ENCODE measurements at places on chromosomes 7 and 10.

DNA sequence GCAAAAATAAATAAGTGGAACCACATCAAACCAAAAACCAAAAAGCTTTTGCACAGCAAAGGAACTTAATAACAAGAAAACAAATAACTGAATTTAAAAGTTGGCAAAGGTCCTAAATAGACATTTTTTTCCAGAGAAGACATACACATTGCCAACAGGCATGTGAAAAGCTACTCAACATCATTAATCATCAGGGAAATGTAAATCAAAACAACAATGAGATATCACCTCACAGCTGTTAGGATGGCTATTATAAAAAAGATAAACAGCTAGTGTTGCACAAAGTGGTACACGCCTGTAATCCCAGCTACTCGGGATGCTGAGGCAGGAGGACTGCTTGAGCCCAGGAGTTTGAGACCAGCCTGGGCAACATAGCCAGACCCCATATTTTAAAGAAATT, 2.2 kb upstream of the SUN3 start:
- no peak for DNase-seq

- DNase-seq, result no peak
These were observed 210.4 kb upstream of the ADO start for GRCh38 chr10:62594093-62594520.

DNA sequence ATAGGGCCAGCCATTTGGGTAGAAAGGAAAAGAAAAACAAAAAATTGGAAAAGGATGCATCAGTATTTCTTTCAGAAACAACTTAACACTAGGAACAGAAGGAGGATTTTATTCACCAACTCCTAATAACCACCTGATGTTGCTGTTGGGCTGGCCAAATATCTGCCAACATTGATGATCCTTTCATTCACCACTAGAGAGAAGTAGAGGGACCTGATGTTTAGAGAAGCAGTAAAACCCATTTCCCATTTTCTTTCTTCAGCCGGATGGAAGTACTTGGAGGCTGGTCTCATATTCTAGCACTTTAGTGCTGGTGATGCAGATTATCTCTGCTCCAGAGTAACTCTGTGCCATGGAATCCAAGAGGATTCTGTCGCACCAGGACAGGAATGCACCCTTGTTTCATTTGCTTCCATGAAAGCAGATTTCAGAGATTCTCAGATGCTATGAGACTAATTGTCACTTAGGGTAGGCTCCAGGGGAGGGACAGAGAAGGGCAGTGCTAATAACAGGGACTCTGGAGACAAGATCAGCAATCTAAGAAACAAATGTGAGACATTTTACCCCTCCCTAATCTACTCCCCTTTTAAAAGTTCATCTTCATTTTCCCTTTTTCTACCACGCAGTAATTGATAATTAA, 3.1 kb downstream of the KLLN start:
- peak; percentile 58 for DNase-seq

- no peak for DNase-seq
These were observed 62.6 kb downstream of the CACNB2 start for GRCh38 chr10:18202680-18203460.

- DNase-seq, result no peak
These were observed 13.6 kb upstream of the GPR37 start for GRCh38 chr7:124779194-124779593.

GRCh38 chr10:77710081-77710551, 72.5 kb upstream of the KCNMA1 start:
- DNase-seq, result no peak

GRCh38 chr7:152363798-152364197, 72.0 kb downstream of the KMT2C start:
- no peak for DNase-seq

DNA sequence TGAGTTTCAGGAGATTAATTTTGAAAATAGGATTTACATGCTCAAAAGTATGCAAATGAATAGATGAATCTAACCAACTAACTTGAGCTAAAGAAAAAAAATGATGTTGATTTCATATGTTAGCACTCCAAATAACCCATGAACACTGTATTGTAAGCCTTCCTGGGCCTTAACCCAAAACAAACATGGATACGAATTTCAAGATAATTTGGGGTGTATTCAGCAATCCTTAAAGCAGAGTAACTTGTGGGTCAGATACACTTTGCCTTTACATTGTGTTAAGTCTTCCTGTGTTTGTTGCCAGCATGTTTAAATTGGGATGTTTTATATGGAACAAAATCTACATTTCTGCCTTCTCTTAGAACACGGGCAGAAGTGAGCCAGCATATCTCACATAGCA, 124.2 kb upstream of the WDR11 start:
- DNase-seq, result no peak

GRCh38 chr7:118938845-118939244, 714.3 kb downstream of the ANKRD7 start:
- DNase-seq, result no peak

- DNase-seq, result no peak
These were observed 210.9 kb downstream of the INHBA start for GRCh38 chr7:41491883-41492471.

GRCh38 chr7:151119902-151120301, 33.6 kb downstream of the AGAP3 start:
- no peak for DNase-seq

GRCh38 chr7:151637781-151638261, 118.1 kb upstream of the RHEB start:
- DNase-seq, result peak; percentile 77

DNA sequence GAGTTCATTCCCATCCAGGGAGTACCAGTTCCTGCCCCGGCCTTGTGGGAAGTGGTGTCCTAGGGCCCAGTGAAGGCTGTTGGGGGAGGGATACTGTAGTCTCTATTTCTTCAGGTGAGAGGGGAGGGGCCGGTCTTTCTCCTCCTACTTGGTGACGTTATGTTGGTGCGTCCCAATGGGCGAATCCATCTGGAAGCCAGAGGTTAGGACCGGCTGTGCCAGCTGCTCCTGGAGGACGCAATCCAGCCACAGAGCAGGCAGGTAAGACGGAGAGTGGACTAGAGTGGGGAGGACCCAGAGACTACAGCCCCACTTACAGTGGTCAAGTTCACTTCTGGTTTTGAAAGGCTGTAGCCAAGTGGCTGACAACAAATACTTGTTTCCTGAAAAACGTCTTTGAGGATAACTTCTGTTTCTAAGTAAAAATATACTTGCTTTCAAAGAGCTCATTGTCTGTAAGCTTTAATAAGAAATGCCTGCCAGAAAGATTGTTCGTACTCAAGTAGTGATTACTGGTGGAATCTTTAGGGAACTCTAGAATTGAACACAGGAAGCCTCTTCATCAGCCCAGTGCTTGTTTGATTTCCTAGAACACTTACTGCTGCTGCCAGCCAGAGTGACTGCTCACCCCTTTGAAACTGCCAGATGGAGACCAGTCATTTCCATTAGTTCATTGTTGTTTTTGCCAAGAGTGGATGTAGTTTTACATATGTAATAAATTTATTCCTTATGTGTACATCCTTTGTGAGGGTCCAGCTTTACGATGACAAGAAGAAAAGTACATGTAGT, 25.4 kb downstream of the RBM33 start:
- DNase-seq, result no peak

GRCh38 chr7:25656581-25657026, 428.3 kb upstream of the NPVF start:
- peak; percentile 86 for DNase-seq

DNA sequence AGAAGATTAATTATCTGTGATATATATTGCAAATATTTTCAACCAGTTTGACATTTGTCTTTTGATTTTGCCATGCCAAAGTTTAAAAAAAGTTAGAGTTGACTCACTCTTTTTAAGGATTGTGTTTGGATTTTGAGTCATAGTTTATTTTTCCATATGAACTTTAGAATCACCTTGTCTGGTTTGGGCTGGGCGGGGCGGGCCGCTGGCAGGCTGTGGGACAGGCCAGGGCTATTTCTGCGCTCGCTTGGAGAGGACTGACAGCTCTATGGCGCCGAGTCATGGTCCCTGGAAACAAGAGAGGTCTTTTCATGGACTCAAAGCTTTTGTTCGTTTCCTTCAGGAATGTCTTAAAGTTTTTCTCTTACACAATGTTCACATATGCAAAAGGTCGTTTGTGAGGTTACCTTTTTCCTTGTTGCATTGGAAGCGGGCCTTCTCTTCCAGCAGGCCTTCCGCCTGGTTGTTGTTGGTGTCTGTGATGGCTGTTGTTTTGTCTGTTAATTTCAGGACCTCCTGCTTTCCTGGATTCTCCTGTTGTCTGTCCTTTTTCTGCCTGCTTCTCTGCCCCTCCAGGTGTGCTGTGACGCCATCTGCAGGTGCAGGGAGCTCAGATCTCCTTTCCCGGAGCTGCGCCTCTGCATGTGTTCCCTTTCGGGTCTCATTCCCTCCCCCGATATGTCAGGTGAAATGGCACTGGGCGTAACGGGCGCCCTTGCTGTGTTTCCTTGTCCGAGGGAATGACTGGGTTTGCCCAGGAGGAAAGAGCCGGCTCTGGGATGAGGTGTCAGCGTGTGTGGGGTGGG, 53.8 kb downstream of the INPP5A start:
- DNase-seq, result no peak

DNA sequence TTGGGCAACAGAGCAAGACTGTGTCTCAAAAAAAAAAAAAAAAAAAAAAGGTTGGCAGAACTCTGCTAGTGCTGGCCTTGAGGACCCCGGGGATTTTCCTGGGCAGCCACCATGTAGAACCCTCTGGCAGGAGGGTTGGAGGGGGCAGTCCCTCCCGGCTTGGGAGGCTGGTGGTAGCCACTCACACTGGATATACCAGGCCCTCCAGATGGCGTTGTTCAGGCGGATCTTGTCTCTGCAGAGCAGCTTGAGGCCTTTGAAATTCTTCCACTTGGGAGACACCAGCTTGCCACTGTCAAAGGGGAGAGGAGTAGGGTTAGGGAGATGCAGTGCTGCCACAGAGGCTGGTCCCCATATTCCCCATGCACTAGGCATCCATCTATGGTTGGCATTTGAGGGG, 8.4 kb downstream of the MLXIPL start:
- DNase-seq, result no peak

GRCh38 chr10:49407552-49408137, 11.8 kb upstream of the DRGX start:
- DNase-seq, result peak; percentile 29

DNA sequence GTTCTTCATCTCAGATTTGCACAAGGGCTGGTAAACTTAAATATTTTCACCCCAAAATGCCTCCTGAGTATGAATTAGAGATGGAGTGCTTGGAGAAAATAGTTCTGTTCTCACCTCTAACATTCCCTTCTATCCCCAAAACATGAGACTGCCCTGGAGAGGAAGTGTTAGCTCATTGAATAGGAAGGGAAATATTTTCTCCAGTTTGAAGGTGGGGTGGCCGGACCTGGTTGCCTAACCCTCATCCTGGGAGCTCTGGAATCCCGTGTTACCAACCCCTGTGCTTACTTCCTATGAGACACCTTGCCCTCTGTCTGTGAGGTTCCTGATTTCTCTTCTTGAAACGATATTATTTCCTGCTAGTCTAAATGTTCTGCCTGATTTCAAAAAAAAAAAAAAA, 779 bp downstream of the IFIT2 start:
- DNase-seq, result no peak

DNA sequence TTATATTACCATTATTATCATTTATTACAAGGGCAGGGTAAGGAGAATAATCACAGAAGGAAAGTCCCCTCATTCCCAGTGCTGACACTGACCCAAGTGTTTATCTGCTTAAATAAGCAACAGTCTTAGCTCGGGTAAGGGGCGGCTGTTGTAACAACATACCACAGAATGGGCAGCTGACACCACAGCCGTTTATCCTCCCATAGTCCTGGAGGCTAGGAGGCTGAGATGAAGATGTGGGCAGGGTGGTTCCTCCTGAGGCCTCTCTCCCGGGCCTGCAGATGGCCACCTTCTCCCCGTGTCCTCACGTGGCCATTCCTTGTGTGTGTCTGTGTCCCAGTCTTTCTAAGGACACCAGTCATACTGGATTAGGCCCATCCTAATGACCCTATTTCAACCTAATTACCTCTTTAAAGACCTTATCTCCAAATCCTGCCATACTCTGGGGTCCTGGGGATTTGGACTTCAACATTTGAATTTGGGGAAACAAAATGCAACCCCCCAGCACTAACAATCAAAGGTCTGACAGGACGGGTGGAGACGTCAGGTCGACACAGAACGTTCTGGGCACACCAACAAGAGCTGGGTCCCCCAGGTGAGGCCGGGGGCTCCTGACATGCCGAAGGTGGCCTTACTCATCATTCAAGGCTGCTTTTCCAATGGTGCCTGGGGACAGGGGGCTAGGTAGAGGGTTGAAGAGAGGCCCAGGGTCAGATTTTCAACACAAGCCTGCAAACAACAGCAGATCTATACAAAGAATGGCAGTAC, 93.5 kb downstream of the TNS3 start:
- DNase-seq, result no peak

- DNase-seq, result no peak
These were observed 150.8 kb downstream of the PFKFB3 start for GRCh38 chr10:6353526-6353925.

GRCh38 chr7:27080844-27081436, 14.9 kb downstream of the HOXA1 start:
- no peak for DNase-seq

GRCh38 chr7:143958781-143959180, 4.1 kb downstream of the OR2F1 start:
- DNase-seq, result no peak

DNA sequence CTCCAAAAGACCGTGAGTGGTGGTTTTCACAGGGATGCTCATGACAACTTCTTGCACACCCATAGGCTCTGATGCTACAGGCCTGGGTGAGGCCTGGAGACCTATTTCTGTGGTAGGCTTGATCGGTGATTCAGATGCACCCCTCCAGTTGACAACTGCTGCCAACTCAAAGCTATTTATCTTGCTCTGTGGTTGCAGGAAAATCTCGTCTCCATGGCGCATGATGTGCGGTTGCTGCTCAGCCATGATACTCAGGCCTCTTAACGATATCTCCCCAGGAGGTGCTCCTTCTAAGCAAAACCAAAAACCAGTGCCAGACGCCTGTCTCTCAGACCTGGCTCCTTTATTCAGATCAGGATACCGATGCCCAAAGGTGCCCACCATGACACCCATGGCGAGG, 31.4 kb downstream of the C10orf90 start:
- DNase-seq, result no peak

DNA sequence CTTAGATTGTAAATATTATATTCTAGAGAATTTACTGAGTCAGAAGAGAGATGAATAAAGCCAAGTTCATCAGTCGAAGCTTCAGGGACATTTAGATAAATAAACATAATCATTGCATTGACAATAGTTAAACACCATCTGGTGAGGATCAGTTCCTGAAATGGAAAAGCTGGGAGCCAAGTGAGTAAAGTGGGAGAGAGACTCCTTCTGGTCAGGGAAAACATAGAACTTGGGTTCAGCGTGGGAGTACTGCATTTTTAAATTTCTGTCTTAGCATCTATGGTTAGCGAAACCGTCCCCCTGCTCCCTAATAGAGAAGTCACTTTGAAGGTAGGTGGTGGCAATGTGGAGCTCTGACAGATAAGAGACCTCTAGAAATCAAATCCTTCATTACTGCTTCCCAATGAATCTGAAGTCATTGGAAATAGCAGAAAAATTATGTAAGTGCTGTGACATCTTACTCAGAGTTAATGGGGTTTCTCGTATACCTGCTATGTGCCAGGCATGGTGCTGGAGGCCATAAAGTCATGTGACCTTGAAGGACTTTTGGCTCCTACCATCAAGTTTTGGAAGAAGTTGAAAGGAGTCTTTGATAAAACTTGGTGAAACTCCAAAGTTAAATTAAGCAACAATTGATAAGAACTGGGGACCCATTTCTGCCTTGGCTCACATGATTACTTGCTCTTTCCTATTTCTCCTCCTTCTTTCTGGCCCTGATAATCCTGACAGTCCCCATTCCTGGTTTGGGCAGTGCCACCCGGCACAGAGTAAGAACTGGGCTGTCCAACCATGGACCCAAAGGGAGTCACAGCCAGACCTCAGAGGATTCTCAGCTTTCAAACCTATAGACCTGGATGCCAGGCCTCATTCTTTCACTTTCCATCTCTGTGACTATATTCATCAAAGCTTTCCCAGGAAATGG, 211.2 kb downstream of the C7orf25 start:
- DNase-seq, result no peak
